ENCODE measurements at places on chromosomes 11 and 22.

DNA sequence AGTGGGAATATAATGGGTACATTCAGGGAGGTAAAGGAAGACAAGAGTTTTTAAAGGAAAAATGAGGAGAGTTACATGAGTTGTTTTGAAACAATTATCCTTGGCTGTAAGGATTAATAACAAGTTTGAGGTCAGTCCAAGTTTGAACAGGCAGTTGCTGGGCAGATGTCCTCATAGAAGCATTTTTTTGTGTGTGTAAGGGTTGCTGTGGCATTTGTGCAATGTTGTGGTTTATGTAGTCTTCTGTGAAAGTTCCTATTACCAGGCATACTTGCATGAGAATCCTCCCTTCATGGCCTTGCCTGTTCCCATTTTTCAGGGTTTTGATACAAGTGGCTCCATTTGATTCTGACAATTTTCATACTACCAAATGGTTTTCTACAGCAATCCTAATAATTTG lies 400.2 kb downstream of the KCNA4 start:
- DNase-seq = no peak

GRCh38 chr11:19474954-19475721 lies 234.4 kb upstream of the E2F8 start:
- DNase-seq = no peak

DNA sequence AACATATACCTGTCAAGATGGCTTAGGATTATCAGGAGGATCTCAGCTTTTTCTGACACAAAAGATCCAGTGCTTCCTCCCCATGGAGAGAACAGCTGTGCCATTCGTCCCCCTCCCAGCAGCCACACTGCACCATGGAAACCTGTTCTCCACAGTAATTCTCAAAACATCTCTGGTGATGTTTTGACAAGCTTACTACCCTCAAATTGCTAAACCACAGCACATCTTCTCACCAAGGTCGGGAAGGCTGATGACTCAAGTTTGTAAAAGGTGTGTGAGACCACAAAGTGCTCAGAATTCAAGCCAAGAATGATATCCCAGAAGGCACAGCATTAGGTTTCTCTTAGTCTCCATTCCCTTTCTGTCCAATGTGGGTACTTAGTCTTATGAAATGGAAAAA lies 3.9 kb upstream of the RAB38 start:
- peak; percentile 3 for DNase-seq

- DNase-seq = no peak
Measured at GRCh38 chr22:36228944-36229343, 10.4 kb downstream of the APOL2 start.

GRCh38 chr11:13009921-13010748 lies 1.0 kb downstream of the RASSF10 start:
- DNase-seq = no peak

DNA sequence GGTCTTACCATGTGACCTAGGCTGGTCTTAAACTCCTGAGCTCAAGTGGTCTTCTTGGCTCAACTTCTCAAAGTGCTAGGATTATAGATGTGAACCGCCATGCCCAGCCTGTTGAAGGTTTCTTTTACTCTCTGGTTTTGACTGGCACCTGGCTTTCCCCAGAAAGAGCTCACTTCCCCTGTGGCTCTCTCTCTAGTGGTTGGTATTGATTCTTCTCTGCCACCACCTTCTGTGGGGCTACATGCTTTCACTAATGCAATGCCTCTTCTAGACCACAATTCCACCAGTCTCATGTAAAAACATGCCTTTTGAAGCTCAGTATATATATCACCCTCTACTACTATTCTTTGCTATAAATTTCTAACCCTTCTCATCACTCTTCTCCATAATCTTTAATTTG lies 67.2 kb downstream of the CCDC83 start:
- no peak for DNase-seq

GRCh38 chr22:42033263-42034181 lies 34.9 kb downstream of the WBP2NL start:
- no peak for DNase-seq

DNA sequence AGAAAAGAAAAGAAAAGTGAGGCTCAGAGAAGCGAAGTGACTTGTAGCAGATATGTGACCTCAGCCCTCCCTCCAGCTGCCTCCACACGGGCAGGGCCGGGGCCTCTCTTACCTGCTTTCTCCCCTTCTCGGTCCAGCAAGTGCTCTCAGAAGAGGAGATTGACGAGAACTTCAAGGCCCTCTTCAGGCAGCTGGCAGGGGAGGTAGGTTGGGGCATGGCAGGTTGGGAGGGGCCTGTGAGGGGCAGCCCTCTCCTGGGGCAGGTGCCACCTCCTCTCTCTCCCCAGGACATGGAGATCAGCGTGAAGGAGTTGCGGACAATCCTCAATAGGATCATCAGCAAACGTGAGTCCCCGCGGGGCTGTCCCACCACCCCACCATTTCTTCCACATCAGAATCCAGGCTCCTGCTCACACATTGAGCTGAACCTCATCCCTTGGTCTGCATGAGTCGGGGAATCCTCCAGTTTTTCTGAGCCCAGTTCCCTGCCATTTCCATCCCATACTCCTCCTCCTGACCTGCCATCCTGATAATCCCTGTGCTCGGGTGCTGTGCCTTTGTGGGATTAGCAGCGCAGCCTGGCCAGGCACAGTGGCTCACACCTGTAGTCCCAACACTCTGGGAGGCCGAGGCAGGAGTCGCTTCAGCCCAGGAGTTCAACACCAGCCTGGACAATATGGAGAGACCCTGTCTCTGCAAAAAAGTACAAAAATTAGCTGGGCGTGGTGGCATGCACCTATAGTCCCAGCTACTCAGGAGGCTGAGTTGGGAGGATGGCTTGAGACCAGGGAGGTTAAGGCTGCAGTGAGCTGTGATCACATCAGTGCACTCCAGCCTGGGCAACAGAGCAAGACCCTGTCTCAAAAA lies 26.4 kb downstream of the CAPN1 start:
- DNase-seq = no peak

DNA sequence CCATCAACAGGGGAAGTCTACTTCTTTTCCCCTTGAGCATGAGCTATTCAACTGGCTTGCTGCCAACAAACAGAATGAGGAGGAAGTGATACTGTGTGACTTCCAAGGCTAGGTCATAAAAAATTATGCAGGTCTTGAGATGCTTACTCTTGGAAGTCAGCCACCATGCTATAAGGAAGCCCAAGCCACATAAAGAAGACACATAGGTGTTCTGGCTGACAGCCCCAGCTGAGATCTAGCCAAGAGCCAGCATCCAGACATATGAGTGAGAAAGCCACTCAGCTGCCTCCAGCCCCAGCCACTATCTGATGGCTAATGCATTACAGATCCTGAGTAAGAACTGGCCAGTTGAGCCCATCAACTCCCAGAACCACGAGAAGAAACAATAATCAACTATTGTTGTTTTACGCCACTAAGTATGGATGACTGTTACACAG lies 31.0 kb upstream of the PPP2R1B start:
- peak; percentile 25 for DNase-seq

DNA sequence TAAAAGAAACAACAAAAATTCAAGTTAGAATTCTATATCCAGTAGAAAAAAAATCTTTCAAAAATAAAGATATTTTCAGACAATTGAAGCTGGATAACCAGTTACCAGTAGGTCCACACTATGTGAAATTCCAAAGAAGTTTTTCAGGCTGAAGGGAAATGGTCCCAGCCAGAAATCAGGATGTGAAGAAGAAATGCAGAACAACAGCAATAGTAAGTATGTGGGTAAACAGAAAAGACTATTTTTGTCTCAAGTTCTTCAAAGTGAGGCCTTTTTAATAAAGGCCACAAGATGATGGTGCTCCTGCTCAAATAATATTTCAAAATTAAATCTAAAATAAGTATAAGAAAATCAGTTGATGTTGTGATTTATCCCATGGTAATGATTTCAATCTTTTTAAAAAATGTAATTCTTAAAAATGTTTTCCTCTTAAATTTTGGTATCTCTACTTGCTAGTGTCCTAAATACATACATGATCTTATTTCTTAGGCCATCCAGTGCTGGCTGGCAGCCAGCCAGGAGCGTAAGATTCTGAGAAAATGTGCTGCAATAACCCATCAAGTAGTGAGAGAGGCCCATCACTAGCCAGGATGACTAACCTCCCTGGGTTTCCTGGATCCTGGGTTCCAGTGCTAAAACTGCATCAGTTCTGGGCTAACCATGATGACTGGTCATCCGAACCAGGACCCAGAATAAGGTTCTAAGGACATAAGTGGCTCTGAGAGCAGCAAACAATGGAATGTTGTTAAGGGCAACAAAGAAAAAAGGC lies 15.6 kb upstream of the UCP3 start:
- DNase-seq = peak; percentile 28

GRCh38 chr22:41939981-41940831 lies 6.7 kb downstream of the CENPM start:
- DNase-seq = no peak

DNA sequence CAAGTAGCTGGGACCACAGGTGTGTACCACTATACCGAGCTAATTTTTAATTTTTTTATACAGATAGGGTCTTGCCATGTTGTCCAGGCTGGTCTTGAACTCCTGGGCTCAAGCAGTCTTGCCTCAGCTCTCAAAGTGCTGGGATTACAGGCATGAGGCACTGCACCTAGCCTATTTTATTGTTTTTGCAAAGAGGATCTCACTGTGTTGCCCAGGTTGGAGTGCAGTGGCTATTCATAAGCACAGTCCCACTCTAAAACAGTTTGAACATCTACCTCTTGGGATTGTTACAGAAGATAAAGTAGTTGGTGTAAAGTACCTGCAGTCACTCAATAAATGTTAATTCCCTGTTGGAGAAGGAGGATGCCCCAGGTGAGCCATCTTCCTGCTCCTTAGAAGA lies 29.1 kb downstream of the XRCC6 start:
- no peak for DNase-seq
